ENCODE measurements at places on chromosomes 3 and 15. TPM values are rescaled to one million over a fixed set of nuclear protein-coding genes. Genes with fewer than 3 reads are reported as not detected.

DNA sequence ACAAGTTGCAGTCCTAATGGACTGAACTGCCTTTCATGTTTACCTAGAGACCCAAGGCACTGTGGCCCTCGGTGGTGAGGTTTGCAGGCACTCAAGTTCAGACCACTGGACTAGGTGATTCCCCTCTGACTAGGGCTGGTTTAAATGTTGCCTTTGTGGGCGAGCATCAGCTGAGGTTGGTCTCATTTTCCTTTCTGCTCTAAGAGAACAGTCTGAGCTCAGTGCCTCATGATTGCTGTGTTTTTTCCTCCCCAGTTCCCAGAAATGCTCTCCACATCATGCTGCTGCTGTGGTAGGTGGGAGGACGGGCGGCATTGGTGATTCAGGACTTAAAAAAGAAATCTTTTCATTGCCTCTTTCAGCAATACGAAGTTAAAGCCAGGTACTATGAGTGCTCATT, 237.2 kb downstream of the MBNL1 start:
- no peak for DNase-seq

DNA sequence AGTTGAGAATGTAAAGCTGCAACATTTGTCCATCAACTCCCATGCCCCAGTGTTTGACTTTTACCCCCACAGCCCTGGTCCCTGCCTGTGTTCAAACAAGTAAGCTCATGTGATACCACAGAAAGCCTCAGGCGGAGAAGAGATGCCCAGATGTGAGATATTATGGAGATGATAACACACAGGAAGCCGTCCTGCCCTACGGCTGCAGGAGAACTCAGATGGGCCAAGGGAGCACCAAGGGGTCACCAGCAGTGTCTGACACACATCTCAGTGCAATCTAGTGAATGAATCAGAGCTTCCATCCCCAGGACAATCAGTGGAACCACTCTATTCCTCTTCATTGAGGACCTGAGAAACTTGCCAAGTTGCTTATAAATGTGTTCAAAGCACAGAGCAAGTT, 14.0 kb upstream of the SPINK8 start:
- DNase-seq = no peak

- DNase-seq = no peak
Observed at GRCh38 chr3:47865192-47865591, 62.3 kb downstream of the DHX30 start.

- DNase-seq = peak; percentile 16
Observed at GRCh38 chr3:43317461-43318316, 31.3 kb downstream of the SNRK start.

GRCh38 chr3:32435911-32436815, 44.5 kb downstream of the CMTM7 start:
- DNase-seq = no peak

GRCh38 chr3:103055021-103055520, 620.3 kb downstream of the ZPLD1 start:
- DNase-seq = no peak

Gene CYP1A1
- polyA plus RNA-seq = 0.04 TPM

Measured in small intestine (tissue), 16 donors.